ENCODE measurements at places on chromosomes 1 and 21. TPM values are rescaled to one million over a fixed set of nuclear protein-coding genes. Genes with fewer than 3 reads are reported as not detected.

DNA sequence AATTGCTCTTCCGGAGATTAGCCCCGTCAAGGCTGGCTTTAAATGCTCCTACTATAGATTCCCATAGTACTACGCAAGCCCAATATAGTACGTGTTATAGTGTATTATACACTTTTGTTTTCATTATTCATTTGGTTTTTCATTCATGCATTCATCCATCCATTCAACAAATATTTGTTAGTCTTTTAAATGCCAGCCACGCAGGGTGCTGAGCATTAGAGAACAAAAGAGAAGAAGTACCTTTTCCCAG is 513 bp upstream of the RAB3GAP2 start:
- H3K27me3 ChIP-seq: peaks cover 3% of the 10 kb centered on the region
- peaks cover 6% of the 10 kb centered on the region for H3K4me1 ChIP-seq
- H3K27ac ChIP-seq: peak overlapping the region; percentile 92
- no peaks in the 10 kb centered on the region for H3K36me3 ChIP-seq
- peak overlapping the region; percentile 95 for H3K4me3 ChIP-seq

The ARV1 gene
- 13.7 TPM for polyA plus RNA-seq

The FBXO2 gene
- polyA plus RNA-seq: 1.8 TPM

GRCh38 chr21:45806042-45806441 is 162.5 kb downstream of the PCBP3 start:
- no peak for DNase-seq
- no peak overlapping the region for H3K27ac ChIP-seq
- H3K27me3 ChIP-seq: no peaks in the 10 kb centered on the region
- no peak overlapping the region for H3K4me3 ChIP-seq
- H3K36me3 ChIP-seq: no peaks in the 10 kb centered on the region
- H3K4me1 ChIP-seq: no peaks in the 10 kb centered on the region

The SPRR2A gene
- not detected for polyA plus RNA-seq

GRCh38 chr1:62355095-62355494 is 35.9 kb upstream of the KANK4 start:
- no peaks in the 10 kb centered on the region for H3K36me3 ChIP-seq
- H3K27me3 ChIP-seq: no peaks in the 10 kb centered on the region
- H3K27ac ChIP-seq: no peak overlapping the region
- peaks cover 5% of the 10 kb centered on the region for H3K4me1 ChIP-seq
- H3K4me3 ChIP-seq: no peak overlapping the region

DNA sequence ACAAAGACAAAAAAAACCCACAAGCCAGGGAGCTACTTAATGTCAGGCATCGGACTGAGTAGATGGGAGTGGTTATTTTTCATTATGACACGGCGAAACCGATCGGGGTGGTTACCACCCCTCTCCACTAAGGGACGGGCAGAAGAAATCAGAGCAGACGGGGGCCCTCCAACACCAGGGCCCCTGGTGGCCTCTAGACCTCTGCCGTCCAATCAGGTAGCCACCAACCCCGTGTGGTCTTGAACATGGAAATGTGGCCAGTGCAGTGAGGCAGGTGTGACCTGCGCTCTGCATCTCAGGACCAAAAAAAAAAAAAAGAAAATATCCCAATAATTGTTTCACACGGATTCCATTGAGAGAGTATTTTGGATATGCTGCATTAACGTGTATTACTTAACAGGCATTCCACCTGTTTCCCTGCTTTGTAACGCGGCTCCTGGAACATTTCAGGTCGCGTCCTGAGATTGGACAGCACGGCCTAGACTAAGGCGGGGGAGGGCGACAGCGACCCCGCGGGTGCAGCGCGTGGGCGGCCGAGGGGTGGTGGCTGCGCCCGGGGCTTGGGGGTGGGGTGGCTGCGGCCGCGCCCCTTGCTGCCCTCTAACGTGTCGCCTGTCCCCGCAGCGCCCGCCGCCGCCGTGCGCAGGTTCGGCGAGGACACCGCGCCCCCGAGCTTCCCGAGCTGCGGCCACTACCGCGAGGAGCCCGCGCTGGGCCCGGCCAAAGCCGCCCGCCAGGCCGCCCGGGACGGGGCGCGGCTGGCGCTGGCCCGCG is 48.3 kb downstream of the SIM2 start:
- H3K4me3 ChIP-seq: no peak overlapping the region
- H3K27ac ChIP-seq: no peak overlapping the region
- no peaks in the 10 kb centered on the region for H3K36me3 ChIP-seq
- peaks cover 17% of the 10 kb centered on the region for H3K27me3 ChIP-seq
- H3K4me1 ChIP-seq: peaks cover 45% of the 10 kb centered on the region

- DNase-seq: no peak
- peaks cover 3% of the 10 kb centered on the region for H3K27me3 ChIP-seq
- H3K36me3 ChIP-seq: no peaks in the 10 kb centered on the region
- no peak overlapping the region for H3K4me3 ChIP-seq
- H3K27ac ChIP-seq: no peak overlapping the region
- H3K4me1 ChIP-seq: peaks cover 7% of the 10 kb centered on the region
Measured at GRCh38 chr21:45379171-45379900, 25.6 kb upstream of the COL18A1 start.

The HHIPL2 gene
- polyA plus RNA-seq: 0.38 TPM
